ENCODE measurements at places on chromosomes 2 and 18. TPM values are rescaled to one million over a fixed set of nuclear protein-coding genes. Genes with fewer than 3 reads are reported as not detected.

- DNase-seq: no peak
- peak overlapping the region; percentile 16 for H3K27ac ChIP-seq
- peaks cover 46% of the 10 kb centered on the region for H3K4me1 ChIP-seq
- no peak overlapping the region for H3K4me3 ChIP-seq
- H3K36me3 ChIP-seq: no peaks in the 10 kb centered on the region
Measured at GRCh38 chr2:30249354-30249753, 18.0 kb downstream of the LBH start.

DNA sequence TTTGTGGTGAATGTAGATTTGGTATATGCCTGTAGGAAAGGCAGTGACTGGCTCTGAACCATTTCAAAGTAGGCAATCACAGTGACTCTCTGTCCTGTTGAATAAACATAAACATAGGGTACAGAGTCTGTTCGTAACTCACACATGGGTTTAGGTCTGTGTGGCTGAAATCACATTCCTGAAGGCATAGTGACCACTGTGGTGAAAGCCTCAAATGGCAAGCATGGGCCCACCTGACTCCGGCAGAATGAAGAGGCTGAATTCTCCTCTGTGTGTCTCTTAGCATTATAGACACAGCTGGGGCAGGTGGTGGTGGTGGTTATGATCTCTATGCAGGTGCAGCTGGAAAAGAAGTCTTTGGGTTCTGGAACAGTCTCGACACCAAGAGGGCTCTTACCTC is 61.2 kb downstream of the ITGA6 start:
- H3K4me3 ChIP-seq: no peak overlapping the region
- H3K4me1 ChIP-seq: no peaks in the 10 kb centered on the region
- no peaks in the 10 kb centered on the region for H3K27me3 ChIP-seq
- no peak for DNase-seq
- no peak overlapping the region for H3K27ac ChIP-seq

- H3K36me3 ChIP-seq: no peaks in the 10 kb centered on the region
- no peak overlapping the region for H3K27ac ChIP-seq
- no peaks in the 10 kb centered on the region for H3K27me3 ChIP-seq
- no peak for DNase-seq
- H3K4me3 ChIP-seq: no peak overlapping the region
Measured at GRCh38 chr2:99663641-99664040, 173.8 kb upstream of the REV1 start.

- H3K36me3 ChIP-seq: no peaks in the 10 kb centered on the region
- no peak for DNase-seq
- H3K4me1 ChIP-seq: no peaks in the 10 kb centered on the region
- H3K27me3 ChIP-seq: no peaks in the 10 kb centered on the region
Measured at GRCh38 chr2:187274146-187274545, 173.9 kb downstream of the CALCRL start.

- DNase-seq: peak; percentile 86
- peaks cover 24% of the 10 kb centered on the region for H3K27me3 ChIP-seq
- H3K27ac ChIP-seq: no peak within 1 kb of the TSS
- H3K36me3 ChIP-seq: no peaks in the 10 kb centered on the region
Measured at GRCh38 chr2:206442833-206443734, at the start of gene ADAM23. Gene ADAM23 (plus strand): TSS chr2:206443532. CDS start chr2:206443867, 335 bp downstream.

DNA sequence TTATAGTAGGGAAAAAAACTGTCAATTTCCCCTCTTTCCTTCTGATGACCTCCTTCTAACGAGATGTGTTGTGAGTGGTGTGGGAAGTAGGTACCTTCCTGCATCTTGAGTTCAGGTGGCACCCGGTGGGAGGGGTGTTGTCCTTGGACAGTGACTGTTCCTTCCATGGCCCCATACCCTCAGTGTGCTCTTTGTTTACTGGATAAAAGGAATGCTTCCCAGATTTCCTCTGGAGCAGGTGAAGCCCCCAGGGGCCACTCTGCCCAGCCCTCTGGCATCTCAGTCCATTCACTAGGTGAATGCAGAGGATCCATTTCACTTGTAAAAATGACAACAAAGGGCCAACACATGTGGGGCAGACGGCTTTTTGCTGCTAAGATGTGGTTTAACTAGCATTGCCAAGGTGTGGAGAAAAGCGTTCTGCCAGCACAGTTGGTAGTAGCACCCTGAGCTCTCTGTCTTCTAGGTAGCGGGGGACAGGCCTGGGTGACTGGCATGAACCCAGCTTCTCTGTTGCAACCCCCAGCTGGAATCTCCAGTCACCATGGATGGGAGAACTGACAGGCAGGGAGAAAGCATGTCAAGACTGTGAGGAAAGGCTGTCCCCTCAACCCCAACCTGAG is 6.9 kb downstream of the GDF7 start:
- H3K36me3 ChIP-seq: no peaks in the 10 kb centered on the region
- H3K27me3 ChIP-seq: no peaks in the 10 kb centered on the region
- no peak for DNase-seq
- H3K27ac ChIP-seq: no peak overlapping the region
- H3K4me1 ChIP-seq: peaks cover 13% of the 10 kb centered on the region

DNA sequence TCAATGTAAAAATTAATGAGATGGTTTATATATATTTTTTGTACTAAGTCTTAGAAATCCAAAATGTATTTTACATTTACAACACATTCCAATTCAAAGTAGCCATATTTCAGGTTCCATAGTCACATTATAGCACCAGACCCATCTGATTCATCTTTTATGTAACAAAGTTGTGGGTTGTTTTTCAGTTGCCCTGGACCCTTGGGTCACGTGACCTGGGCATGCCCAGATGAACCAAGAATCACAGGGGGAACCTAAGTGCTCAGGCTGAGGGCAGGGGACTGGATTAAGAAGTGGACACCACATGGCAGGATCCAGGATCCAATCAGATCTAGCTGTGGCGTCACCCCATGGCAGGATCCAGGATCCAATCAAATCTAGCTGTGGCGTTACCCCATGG is 44.9 kb upstream of the NDUFV2 start:
- DNase-seq: no peak
- H3K27me3 ChIP-seq: no peaks in the 10 kb centered on the region
- peaks cover 4% of the 10 kb centered on the region for H3K4me1 ChIP-seq

DNA sequence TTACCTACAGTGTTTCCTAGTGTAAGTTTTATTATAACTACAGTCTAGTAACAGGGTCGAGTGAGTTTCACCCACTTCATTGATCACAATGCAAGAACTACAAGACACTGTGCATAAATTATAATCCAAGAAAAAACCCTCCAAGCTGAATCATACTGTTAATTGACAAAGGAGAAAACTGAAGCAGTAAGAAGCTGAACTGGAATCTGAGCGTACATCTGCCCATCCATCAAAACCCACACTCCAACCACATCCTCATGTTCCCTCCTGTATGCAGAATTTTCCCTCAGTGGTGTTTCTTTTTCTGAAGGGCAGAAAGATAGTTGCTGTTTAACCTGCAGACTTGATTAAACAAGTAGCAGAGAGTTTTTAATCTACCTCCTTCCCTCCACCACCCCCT is 49.5 kb upstream of the KIDINS220 start:
- H3K27ac ChIP-seq: no peak overlapping the region
- H3K36me3 ChIP-seq: no peaks in the 10 kb centered on the region
- H3K4me1 ChIP-seq: no peaks in the 10 kb centered on the region
- DNase-seq: no peak

DNA sequence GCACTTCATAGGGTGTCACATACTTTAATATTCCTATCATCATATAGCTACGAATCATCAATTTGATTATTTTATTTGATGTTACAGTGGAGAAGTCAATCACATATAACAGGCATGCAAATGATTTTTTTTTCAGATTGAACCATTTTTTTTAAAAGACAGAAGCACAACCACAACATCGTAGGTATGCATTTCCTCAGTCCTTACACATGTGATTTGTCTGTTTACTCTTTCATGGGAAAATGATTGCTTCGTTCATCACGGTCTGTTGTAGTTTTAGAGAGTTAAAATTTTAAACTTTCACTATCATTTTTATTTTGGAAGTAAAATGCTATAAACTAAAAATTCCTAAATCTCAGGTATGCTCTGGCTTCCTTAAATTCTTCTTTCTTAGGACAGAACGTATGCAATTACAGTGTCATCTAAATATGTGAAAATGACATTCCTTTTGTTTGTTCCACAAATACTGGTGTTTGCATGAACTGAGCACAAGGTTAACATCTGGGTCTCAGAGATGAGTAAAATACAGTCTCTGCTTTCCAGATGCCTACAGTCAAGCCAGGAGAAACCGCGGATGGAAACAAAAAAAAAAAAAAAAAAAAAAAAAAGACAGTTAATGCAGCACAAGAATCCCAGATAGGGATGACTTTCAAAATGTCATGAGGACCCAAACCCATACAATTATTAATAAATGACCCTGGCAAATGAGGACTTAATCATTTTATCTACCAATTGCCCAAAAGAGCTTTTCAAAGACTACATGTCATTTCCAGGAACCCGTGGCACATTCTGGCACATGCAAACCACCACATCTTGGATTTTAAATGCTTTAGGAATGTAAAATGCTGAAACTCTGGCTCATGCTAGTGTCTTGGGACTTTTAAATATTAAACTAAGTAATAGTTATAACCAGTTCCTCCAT is 201.2 kb downstream of the LRP1B start:
- DNase-seq: no peak
- H3K27ac ChIP-seq: no peak overlapping the region

DNA sequence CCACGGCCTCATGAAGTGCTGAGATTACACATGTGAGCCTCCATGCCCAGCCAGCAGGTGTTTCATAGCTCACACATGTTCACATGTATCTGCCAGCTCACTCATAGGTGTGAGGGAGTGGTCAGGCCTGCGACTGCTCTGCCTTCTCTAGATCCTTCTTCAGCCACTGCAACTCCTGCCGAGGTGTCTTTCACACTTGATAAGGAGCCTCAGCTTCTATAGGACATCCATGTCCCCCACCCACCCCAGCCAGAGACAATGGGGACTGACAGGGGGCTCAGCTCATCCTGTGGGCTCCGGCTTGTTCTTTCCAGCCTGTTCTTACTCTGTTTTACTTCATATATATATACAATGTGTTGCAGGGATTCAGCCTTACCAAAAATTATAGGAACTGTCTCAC is 286.5 kb upstream of the MGAT5 start:
- no peak overlapping the region for H3K27ac ChIP-seq
- H3K36me3 ChIP-seq: no peaks in the 10 kb centered on the region
- no peak for DNase-seq
- no peaks in the 10 kb centered on the region for H3K4me1 ChIP-seq
- no peaks in the 10 kb centered on the region for H3K27me3 ChIP-seq

DNA sequence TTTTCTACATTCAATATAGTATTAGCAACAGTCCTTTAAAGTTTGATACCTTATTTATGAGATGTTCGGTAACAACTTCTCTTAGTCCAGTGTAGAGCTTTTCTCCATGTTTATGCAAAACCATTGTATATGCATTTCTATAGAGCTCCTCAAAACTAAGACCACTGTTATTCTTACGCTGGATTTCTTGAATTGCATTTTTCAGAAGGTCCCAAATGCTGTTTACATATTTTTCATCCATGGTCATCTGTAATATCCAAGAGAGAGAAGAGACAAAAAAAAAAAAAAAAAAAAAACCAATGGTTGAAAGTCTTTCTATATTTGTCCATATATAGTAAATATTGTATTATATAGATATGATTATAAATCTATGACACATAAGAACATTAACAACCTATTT is 27.6 kb downstream of the CUL3 start:
- peaks cover 12% of the 10 kb centered on the region for H3K4me1 ChIP-seq
- no peaks in the 10 kb centered on the region for H3K27me3 ChIP-seq
- no peaks in the 10 kb centered on the region for H3K36me3 ChIP-seq
- no peak for DNase-seq
- H3K27ac ChIP-seq: no peak overlapping the region

DNA sequence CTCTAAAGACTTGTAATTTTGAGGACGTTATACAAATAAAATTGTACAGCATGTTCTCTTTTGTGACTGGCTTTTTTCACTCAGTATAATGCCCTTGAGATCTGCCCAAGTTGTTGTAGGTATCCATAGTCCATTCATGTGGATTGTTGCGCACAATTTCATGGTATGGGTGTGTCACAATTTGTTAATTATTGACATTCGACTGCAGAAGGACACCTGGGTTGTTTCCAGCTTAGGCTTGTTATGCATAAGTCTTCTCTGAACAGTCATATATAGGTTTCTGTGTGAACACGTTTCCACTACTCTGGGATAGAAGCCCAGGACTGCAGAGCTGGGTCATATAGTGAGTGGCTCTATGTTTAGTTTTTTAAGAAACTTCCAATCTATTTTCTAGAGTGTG is 800.8 kb upstream of the SALL3 start:
- H3K4me3 ChIP-seq: no peak overlapping the region
- H3K27me3 ChIP-seq: no peaks in the 10 kb centered on the region
- H3K27ac ChIP-seq: no peak overlapping the region
- H3K36me3 ChIP-seq: no peaks in the 10 kb centered on the region
- no peak for DNase-seq

- no peak for DNase-seq
- H3K4me3 ChIP-seq: no peak overlapping the region
- no peaks in the 10 kb centered on the region for H3K4me1 ChIP-seq
- no peak overlapping the region for H3K27ac ChIP-seq
- no peaks in the 10 kb centered on the region for H3K27me3 ChIP-seq
Measured at GRCh38 chr18:52701219-52701935, 361.4 kb downstream of the DCC start.

DNA sequence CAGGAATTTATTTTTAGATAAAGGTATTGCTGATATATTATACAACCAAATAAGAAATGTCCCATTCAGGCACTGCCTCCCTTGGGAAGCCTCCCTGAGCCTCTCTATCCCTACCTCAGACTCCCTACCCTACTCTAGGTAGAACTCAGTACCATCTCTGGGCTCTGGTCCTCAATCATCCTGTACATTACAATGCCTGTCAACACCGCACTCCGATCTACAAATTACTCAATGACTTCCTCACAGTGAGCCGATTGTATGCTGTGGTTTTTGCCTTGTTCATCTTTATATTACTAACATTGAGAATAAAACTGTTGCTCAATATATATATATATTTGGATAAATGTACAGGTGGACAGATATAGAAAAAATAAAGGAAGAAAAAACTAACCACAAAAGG is 207.5 kb downstream of the STK39 start:
- no peaks in the 10 kb centered on the region for H3K4me1 ChIP-seq
- no peaks in the 10 kb centered on the region for H3K36me3 ChIP-seq
- no peak for DNase-seq

GRCh38 chr2:105593221-105593967 is 151.3 kb upstream of the NCK2 start:
- no peaks in the 10 kb centered on the region for H3K36me3 ChIP-seq
- H3K4me1 ChIP-seq: no peaks in the 10 kb centered on the region
- no peak overlapping the region for H3K27ac ChIP-seq
- no peak overlapping the region for H3K4me3 ChIP-seq

- H3K4me1 ChIP-seq: no peaks in the 10 kb centered on the region
- no peak overlapping the region for H3K4me3 ChIP-seq
- no peaks in the 10 kb centered on the region for H3K36me3 ChIP-seq
- DNase-seq: no peak
- no peak overlapping the region for H3K27ac ChIP-seq
Measured at GRCh38 chr2:45623098-45623497, 12.0 kb upstream of the SRBD1 start.

The XIRP2 gene
- total RNA-seq: not detected

- H3K27ac ChIP-seq: no peak overlapping the region
- peaks cover 8% of the 10 kb centered on the region for H3K4me1 ChIP-seq
- no peak overlapping the region for H3K4me3 ChIP-seq
- DNase-seq: no peak
- no peaks in the 10 kb centered on the region for H3K36me3 ChIP-seq
- H3K27me3 ChIP-seq: no peaks in the 10 kb centered on the region
Measured at GRCh38 chr2:134167015-134167414, 86.9 kb upstream of the MGAT5 start.

The ANKRD62 gene
- not detected for total RNA-seq
